ENCODE measurements at places on chromosomes 5 and 9.

GRCh38 chr5:52998552-52999313 lies 9.6 kb downstream of the ITGA2 start:
- DNase-seq, result no peak

DNA sequence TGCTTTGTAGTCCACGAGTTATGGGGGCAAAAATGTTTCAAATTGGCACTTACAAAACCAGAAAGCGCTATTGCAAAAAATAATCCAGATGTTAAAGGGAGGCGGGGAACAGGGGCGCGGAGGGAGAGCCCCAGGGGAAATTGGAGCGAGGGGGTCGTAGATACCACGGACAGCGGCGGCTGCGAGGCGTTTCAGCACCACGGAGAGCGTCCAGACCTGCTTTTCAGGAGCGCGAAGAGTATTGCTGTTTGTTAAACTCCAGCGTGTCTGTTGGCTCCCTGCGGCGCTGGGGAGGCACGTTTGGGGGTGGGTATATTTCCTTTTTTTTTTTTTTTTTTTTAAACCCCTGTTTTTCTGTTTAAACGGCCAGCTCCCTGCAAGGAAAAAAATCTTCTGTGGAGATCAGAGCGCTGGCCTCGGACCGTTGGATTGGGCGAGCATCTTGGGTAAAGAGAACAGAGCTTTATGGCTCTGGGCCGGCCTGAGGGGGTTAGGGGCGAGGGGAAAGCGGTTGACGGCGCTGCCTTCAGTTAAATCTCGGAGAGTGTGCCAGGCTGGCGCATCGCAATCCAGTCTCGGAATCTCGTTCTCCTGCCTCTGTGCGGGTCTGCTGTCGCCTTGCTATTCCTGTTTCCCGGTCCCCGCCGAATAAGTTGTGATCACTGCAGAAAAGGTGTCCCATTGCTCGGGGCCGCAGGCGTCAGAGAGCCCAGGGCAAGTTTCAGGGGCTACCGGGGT lies at the start of gene GLRA1:
GLRA1 (minus strand) TSS at position 288 of the 738 bp plus-strand sequence. CDS start 302 bp downstream, outside the sequence.
- DNase-seq, result no peak

- no peak for DNase-seq
Measured at GRCh38 chr9:131630205-131630831, 85.0 kb downstream of the PRRT1B start.

DNA sequence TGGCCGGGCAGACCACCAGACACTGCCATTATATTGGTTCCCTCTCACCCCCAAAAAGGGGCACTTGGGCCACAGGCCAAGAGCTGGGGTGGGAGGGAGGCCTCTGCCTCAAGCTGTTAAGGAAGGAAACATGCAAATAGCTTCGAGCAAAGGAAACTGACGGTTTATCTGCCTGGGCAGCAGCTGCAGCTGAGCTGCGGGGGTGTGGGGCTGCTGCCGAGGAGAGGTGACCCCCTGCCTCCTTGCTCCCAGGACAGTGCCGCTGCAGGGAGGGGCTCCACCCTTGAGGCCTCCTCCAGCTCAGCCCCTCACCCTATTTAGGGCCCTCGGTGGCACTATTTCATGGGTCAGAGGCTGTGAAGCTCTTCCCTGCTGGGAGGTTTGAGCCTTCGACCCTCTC lies 789 bp downstream of the DOK3 start:
- DNase-seq, result no peak

- DNase-seq, result no peak
Measured at GRCh38 chr5:133969654-133970324, 1.4 kb upstream of the C5orf15 start.

DNA sequence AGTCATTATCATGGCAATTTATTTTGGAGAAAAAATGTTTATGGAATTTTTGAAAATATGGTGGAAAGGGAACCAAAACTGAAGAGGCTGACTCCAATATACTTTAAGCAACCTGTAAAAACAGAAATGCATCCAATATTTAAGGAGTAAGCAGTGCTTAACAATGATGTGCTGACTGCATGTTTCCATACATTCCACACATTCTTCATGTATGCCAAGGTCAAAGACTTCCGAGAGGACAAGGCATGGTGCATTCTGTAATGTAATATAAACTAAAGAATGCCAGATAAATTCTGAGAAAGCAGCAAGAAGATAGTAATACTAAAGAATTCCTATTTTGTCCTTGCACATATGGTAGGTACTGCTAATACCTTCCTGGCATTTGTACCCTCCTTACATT lies 2015.9 kb upstream of the CDH9 start:
- DNase-seq, result no peak

GRCh38 chr9:77215874-77216273 lies 38.5 kb downstream of the VPS13A start:
- no peak for DNase-seq

- no peak for DNase-seq
Measured at GRCh38 chr9:7273575-7273974, 515.8 kb downstream of the KDM4C start.

DNA sequence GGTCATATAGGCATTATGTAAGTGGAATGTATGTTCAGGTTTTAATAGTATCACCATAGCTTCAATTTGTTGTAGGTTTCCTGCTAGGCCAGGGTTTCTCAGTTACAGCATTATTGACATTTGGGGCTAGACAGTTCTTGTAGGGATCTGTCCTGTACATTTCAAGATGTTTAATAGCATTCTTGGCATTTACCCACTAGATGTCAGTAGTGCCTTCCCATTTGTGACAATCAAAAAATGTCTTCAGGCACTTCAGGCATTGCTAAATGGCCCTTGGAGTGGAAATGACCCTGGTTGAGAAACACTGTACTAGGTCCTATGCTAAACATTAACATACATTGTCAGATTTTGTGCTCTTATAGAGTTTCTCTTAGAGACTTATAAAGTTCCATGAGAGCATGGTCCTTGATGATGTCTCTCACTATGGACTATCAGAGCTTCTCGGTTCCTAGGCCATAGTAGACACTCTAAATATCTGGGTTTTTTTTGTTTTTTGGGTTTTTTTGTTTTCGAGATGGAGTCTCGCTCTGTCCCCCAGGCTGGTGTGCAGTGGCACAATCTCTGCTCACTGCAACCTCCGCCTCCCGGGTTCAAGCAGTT lies 1.4 kb downstream of the KIF20A start:
- DNase-seq, result no peak

- no peak for DNase-seq
Measured at GRCh38 chr9:7451062-7451461, 348.5 kb downstream of the DMAC1 start.

DNA sequence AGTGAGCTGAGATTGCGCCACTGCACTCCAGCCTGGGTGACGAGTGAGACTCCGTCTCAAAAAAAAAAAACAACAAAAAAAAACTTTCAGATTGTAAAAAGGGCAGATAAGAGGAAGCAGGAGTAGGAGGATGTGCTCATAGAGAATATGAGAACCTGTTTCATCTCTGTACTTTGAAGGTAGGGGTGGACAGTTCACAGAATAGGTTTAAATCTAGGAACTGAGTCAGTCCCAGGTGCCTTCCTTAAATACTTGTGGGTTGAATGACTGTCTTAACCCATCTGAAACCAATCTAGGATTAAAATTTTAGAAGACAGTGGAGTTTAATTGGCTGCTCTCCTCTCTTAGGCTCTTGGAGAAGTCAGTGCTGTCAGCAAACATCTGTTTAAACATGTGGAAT lies 12.4 kb downstream of the POLK start:
- DNase-seq, result no peak

DNA sequence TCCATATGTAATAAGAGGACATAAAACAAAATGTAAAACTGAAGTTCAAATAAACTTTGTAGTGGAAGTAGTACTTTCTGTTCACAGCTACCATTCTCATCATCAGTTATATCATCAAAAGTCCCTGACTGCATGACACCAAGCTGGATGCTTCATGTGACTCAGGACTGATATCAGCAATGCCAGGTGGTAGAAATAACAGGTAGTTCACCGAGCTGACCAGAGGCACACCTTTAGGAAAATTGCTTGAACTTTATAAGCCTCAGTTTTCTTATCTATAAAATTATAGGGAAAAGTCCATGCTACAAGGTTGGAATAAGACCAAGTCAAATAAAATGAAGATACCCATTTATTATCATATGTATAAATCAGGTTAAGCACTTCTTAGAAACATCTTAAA lies 124.9 kb upstream of the PTGER4 start:
- no peak for DNase-seq

GRCh38 chr9:27181381-27181780 lies 72.4 kb downstream of the TEK start:
- DNase-seq, result no peak

DNA sequence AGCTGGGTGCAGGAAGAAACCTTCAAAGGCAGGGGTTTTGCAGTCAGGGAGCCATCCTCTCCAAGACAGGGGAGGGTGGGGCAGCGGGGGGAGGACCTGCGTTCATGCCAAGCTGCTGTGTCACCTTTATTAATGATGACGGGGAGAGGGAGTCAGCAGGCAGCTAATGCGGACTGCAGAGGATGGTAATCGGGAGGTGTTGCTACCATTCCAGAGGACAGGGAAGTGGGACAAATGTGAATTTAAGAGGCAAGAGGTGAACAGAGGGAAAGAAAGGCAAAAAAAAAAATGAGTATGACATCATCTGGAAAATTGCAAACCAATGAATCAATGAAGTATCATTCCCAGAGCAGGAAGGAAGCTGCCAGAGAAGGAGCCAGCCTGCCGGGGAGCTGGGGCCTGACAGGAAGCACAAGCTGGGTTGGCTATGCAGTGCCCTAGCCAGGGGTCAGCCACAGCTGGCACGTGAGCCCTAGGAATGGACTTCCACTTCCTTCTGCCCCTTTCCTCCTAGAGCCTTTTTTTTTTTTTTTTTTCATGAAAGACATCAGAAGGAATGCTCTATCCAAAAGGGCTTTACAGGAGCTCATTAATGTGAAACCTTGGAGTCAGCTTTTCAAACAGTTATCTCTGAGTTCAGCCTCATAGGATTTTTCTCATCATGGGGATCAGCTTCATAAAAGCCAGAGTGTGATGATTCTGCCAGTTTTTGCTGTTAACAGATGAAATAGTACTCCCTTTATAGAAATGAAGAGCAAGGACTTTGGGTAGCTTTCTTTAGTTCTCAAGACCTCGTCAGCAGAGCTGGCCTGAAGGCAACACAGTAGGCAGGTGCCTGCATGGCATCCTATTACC lies 9.2 kb downstream of the INSYN2B start:
- no peak for DNase-seq

DNA sequence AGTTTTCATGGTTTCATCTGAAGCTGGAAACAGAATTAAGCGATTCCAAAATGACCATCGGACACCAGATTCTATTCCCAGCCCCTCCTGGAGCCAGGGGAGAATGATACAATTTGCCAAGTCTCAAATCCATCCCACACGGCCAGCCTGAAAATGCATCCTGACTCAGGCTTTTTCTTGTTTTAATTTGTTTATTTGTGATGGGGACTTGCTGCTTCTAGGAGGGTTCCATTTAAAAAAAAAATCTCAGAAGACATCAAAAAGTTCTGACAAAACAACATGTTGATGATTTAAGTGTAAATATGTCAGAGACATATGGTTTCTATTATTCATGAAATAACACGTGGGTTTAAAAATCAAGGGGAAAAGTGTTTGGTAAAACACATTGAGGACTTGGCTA lies 173.2 kb downstream of the GAS1 start:
- DNase-seq, result no peak

GRCh38 chr9:98442114-98442513 lies 186.7 kb upstream of the TBC1D2 start:
- DNase-seq, result peak; percentile 25

DNA sequence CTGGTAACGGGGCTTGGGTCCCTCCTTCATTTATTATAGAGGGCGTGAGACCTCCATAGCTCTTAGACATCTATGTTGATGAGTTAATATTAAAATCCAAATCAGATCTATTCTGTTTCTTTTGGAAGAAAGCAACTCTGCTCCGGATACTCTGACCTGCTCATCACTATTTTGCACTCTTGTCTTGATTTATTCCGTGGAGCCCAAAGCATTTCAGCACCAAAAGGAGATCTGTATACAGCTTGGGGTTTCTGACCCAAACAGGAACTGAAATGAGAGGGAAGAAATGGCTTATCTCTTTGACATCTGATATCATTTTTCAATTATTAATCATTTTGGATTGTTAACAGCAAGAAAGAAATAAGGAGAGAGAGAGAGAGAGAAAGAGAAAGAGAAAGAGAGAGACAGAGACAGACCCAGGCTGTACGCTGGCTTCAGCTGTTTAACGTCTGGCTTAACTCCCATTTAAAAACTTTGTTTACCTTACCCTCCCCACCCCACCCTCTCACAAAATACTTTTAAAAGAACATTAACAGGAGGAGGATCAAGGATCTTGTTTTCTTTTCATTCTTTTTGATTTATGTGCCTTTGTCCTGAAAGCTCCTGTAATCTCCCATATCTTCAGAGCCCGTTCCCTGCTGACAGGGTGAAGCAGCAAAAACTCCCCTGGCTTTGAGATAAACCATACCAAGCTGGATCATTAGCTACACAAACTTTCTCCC lies 231.4 kb upstream of the TUT7 start:
- DNase-seq, result no peak

DNA sequence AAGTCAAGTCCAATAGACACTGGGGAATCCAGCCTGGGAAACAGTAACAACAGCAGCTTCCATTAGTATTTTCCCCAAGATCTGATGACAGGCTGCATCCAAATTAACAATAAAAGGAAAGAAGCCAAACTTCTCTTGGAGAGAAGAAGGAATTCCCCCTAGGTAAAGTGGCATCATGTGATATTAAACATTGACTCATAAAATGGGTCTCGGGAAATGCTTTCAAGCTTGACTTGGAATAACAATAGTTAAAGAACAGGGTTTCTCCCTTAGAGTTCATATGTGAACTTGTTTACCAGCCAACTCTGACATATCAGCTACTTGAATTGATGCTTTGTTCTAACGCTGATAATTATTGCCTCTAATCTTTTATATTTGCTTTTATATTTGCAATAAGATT lies 45.4 kb downstream of the ENTREP1 start:
- DNase-seq, result no peak

DNA sequence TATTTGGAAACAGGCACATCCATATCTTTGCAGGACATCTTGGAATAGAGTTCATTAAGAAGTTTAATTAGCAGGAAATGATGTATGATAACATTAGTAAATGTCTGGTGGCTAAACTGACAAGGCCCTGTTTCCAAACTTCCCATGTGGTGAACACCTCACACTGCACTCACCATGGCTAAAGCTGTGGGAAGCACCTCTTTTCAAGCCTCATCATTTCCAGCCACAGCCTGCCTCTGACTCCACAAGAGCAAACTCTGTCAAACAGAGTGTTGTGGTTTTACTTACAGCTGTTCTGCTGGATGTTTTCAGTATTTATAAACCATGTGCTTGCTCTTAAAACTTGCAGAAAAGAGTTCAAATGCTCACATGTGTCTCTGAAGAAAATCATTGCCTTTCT lies 14.9 kb upstream of the NDUFB6 start:
- DNase-seq, result no peak

DNA sequence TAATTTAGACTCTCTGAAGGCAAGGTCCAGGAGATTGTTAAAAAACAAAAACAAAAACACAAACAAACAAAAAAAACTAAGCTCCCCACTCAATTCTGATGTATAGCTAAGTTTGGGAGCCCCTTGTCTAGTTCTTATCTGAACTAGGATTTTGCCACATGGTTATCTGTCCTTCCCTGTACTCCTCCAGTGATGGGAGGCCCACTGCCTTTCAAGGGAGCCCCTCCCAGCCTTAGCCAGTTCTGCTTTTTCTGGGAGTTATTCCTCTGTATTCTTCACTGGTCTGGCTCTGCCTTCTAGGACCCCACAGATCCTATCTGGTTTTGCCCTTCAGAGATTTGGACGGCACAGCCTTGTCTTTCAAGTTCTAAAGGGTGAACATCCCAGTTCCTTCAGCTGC lies 2.1 kb upstream of the ALDH1B1 start:
- DNase-seq, result no peak
